NCI-H1048 (cell line): ENCODE measurements at places on chromosomes 2 and 18.

DNA sequence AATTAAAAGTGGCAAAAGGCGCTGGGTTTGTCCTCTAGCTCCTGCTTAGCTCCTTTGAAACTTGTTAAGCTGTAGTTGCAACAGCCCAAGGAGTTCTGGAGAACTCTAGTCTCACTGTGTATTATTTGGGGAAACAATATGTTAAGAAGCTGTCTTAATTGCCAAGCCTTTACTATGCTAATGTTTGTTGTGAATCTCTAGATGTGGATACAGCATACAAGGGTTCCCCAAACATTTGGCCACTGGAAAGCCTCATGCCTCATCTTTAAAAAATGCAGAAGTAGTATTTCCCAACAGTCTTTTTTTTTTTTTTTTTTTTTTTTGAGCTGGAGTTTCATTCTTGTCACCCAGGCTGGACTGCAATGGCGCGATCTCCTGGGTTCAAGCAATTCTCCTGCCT lies 236.7 kb downstream of the PRKCE start:
- no peak for DNase-seq

DNA sequence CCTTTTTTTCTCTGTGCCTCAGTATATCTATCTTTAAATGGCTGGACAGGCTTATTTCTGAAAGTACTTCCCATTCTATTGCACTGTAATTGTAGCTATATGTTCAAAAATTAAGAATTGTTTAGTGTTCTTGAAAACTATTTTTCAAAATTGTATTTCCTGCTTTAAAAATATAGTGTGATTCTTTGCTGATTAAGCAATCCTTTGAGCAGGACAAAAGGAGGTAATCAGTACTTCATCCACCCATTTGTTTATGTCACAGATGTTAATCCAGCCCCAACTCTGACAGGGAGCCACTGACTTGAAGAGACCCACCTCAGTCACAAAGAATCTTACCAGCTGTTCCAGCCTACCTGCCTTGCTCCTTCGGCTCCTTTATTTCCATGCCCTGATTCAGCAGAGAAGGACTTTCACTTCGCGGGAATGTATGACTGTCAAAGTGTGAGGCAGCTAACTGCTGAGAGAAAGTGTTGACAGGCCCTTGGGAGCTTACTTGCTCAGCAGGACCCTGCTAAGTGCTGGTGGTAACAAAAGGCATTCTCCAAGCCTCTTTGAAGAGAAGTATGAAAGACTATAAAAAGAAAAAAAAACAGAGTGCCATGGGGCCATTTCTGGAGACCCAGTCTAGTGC lies 393.3 kb upstream of the CYRIA start:
- no peak for DNase-seq

DNA sequence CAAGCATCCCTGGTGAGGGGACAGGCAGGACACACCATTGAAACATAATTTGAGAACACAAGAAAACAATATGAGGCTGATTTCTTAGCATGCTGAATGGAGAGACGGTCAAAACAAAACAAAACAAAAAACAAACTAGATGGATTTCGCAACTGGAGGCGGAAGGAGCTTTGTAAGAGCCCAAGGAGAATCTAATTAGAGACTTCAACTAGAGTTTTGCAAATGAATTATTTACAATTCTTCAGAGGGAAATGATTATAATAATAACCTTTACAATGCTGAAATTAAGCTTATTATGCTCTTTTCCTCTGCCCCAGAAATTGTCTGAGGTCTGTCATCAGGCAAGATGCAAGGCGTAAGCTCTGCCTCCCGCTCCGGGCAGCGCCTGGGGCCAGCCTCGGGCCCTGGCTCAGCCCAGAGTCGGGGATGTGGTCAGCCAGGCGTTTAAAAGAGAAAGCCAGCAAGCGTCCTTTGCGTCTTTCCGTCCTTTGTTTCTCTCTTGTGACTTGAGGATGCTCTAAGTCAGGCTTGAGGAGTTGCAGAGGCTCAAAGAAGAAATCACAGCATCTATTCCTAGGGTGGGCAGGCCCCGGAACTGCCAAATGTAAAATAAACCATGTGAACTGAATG lies 139.6 kb downstream of the TWIST2 start:
- no peak for DNase-seq

DNA sequence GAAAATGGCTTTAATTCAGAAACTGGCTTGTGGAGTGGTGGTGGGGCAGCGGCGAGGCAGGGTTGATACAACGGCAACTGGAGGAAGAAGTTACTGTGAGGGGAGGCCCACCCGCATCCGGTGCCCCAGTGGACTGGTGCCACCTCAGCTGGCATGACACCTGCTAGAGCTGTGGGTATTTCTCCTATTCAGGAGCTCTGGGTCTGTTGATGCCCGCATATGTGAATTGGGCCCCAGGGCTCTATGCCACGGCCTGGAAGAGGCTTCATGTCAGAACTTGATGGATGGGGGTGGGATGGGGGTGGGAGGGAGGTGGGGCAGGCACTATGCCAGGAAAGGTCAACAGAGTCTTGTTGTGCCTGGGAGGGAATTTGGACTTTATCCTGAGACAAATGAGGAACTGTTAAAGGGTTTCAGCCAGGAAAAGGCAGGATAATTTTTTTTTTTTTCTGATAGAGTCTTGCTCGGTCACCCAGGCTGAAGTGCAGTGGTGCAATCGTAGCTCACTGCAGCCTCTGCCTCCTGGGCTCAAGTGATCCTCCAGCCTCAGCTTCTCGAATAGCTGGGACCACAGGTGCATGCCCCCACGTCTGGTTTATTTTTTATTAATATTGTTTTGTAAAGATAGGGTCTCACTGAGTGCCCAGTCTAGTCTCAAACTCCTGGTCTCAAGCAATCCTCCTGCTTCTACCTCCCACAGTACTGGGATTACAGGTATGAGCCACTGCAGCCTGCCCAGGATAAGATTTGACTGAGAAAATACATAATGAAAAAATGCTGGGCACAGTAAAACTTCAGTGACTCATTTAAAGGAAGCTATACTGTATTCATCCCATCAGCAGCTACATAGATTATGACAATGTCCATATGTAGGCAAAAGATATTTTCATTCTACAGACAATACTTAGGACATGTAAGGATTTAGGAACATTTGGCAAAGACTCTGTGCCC lies 52.6 kb downstream of the SH2D6 start:
- no peak for DNase-seq

DNA sequence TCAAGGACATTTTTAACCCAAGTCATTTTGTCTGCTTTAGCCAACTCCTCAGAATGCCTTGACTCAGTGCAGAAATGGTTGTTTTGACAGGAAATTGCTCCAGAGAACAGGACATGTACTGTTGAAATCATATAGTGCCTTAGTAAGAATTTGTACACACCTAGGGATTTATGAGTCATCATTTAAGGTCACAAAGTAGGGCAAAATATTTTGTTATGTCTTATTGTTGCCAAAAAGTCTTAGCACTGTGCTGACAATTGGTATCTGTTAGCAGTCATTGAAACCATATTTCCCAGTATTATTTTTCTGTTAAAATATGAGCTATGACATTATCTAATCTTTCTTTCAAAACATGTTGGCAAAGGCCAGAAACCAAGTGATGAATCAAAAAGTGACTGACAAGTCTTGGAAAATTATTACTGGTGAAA lies 104.5 kb downstream of the OSBPL6 start:
- no peak for DNase-seq

DNA sequence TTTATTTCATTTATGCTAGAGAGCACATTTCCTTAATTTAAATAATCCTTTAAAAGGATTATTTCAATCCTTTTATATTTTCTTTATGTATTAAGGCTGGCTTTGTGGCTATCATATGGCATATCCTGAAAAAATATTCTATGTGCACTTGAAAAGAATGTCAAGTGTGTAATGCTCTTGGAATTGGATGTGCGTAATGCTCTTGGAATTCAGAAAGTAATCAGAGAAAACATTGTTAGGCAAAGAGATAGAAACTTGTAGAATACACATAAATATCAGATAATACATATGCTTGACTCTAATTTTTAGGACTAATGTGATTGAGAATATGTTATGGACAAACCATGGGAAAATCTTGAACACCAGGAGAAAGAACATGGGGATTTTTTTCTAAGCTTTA lies 197.5 kb upstream of the COL3A1 start:
- DNase-seq: no peak

DNA sequence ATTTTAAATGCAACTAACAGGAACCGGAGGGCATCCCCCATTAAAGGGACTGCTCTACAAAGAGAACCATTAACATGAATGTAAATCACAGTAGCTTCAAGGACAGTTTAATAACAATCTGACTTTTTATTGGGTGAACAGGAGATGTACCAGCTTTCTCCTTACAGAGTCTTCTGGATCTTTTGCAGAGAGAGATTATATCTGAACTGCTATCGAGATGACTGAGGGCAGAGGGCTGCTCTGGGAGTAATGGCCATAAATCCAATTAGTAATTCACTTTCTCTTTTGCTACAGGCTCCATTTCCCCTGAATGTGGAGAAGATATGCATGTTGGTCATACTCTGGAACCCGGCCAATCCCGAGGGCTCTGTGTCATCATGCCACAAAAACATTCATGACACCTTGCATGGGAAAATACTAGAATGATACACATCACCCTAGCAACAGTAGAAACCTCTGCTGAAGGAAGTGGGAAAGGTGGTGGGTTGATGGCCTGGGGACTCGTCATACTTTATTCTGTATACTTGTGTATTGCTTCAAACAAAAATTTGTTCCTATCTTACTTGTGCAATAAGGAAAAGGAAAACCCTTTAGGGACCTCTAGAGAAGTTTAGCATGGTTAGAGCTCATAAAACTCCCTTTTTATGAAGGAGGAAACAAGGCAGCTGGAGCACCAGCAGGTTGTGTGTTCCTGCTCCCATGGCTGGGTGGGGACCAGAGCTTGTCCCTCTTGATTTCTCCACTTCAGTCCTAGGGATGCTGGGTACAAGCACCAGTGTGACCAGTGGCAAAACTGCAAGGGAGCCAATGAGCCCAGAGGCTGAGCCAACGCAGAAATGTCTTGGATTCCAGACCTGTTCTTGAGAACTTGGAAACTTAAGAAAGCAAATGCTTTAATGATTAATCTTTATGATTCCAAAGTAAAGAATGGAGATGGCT lies 26.0 kb downstream of the CTAGE1 start:
- DNase-seq: no peak

DNA sequence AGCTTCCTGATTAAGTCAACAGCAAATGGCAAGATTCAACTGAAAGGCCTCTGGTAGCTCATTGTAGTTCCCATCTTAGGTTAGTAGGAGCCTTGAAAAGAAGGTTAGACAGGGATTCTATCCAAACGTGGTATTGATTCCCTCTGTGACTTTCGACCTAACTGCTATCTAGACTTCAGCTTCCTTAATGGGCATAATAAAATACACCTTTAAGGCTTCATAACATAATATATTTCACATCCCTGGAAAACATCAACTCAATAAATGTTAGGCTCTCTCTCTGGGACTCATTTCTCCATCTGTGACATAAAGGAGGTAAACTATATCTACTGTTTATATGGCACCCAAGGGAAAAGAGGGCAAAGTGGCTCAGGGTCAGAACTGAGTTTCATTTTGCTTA lies 60.9 kb downstream of the STK39 start:
- no peak for DNase-seq

GRCh38 chr2:31057691-31058090 lies 80.5 kb downstream of the GALNT14 start:
- DNase-seq: no peak

DNA sequence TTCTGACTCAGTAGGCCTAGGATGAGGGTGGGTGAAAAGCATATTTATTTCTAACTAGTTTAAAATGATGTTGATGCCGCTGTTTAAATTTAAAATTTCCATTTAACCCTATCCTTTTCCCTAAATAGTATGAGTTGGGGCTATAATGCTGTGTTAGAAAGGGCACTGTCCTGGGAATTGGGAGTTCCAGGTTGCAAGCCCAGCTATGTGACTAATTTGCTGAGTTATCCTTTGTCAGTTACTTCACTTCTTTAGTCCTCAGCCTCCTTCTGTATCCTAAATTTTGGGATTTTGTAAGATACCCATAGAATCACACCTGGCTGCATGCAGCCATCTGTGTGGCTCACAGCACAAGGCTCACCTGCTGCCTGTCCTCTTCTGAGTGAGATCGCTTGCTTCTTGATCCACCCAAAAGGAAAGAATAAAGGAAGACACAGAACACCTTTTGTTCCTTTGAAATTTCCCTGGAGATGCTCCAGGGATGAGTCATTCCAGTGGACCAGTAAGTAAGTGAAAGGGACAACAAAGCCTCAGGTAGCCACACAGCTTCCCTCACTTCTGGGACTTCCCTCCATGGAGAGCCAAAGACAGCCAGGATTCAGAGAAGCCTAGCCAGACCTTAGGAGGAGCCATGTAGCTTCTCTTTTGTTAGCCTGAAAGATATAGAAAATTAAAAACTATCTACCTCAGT lies 97.2 kb downstream of the DTNA start:
- DNase-seq: no peak

DNA sequence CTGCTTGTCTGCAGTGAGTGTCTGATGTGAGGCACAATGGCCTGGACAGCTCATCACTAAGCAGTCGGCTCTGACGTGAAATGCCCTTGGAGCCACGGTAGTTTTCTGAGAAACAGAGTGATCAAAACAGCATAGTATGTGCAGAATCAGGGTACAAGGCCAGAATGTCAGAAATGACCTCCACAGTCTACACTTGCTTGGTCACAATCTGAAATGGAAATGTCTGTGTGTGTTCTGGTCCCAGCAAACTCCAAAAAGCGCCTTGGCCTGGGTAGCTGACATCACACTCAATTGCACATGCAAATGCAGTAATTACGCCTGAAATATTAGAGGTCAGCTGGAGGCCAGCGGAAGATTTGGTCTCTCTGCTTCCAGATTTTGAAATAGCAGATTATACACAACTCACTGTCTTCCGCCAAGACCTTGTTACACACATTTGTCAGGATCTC lies 95.4 kb downstream of the CTAGE1 start:
- DNase-seq: no peak
